Activated CD4-positive, alpha-beta T cell treated with anti-CD3 and anti-CD28 coated beads, Interleukin-2, amount 10 ng/mL, durations not matched to agents 7 days and 5 days (primary cell): ENCODE measurements at places on chromosomes 3 and 15. TPM values are rescaled to one million over a fixed set of nuclear protein-coding genes. Genes with fewer than 3 reads are reported as not detected.

- DNase-seq: no peak
Observed at GRCh38 chr3:61997101-61997500, 376.2 kb downstream of the FEZF2 start.

GRCh38 chr3:118531816-118532215 lies 502.8 kb downstream of the IGSF11 start:
- DNase-seq: no peak

DNA sequence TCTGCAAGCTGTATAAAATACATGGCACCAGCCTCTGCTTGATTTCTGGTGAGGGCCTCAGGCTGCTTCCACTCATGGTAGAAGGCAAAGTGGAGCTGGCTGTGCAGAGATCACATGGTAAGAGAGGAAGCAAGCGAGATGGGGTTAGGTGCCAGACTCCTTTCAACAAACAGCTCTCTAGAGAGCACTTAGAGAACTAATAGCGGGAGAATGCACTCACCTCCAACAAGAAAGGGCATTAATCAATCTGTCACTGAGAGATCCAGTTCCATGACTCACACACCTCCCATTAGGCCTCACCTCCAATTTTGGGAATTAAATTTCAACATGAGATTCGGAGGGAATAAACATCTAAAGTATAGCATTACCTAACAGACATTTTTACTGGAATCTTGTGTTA lies 644.1 kb upstream of the ARRDC4 start:
- no peak for DNase-seq

CCDC12 gene
- total RNA-seq: 56.1 TPM

GRCh38 chr3:5026046-5026362 lies 46.8 kb downstream of the BHLHE40 start:
- no peak for DNase-seq

DNA sequence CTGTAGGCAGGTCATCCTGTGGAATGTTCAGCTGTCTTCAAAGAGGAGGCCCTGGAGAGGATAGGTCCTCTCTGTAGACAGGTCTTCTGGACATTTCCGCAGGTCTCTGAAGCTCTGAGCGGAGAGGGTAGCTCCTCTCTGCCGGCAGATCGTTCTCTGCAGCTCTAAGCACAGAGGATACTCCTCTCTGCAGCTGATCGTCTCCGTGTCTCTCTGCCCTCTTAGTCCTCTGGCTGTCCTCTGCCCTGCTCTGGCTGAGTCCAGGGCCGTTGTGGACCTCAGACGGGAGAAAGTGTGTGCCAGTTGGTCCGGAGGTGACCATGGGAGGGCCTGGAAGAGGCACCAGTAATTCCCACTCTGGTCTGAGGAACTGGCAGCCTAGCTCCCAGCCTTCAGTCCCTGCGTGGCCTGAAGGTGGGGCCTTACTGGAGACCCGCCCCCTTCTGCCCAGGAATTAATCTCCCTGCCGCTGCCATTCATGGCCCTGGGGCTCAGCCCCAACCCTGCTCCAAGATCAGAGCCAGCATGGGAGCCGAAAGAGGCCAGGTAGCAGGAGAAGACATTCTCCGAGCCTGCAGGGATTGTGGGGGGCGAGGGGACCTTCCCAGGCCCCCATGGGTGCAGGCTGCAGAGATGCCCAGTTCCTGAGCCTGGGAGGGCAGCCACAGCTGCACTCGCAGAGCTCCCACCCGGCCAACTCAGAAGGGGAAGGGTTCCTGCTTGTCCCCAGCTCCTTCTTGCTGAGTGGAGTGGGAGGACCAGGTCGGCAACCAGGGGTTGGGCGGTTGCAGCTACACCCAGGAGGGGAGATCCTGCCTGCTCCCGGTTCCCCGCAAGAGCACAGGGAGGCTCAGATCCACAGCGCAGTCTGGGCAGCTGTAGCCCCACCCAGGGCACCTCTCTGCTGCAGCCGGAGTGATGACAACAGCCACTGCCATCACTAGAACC lies 488.7 kb downstream of the RSL24D1 start:
- no peak for DNase-seq

ECE2 gene
- total RNA-seq: not detected

HEG1 gene
- total RNA-seq: 26.6 TPM

PLAAT1 gene
- total RNA-seq: not detected

- no peak for DNase-seq
Observed at GRCh38 chr3:37543666-37544065, 318.0 kb upstream of the CTDSPL start.

NMB gene
- 3.8 TPM for total RNA-seq

GRCh38 chr3:167882057-167882667 lies 146.6 kb downstream of the SERPINI1 start:
- no peak for DNase-seq

ADPRH gene
- 1.8 TPM for total RNA-seq

DNA sequence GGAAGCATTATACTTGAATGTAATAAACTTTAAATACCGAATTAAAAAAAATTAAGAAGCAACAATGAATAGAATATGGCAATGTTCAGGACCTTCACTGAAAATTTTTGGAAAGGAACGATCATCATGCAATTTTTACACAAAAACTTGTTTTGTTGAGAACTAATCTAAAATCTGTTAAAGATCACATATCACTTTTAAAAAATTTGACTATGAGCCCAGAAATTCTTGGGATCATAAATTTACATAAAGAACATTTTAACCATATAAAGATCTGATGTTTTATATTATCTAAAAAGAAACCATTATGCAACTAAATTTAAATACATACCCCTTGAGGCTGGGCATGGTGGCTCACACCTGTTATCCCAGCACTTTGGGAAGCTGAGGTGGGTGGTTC lies 76.2 kb upstream of the MELTF start:
- no peak for DNase-seq

- no peak for DNase-seq
Observed at GRCh38 chr15:80815106-80815505, 35.9 kb downstream of the CEMIP start.

DNA sequence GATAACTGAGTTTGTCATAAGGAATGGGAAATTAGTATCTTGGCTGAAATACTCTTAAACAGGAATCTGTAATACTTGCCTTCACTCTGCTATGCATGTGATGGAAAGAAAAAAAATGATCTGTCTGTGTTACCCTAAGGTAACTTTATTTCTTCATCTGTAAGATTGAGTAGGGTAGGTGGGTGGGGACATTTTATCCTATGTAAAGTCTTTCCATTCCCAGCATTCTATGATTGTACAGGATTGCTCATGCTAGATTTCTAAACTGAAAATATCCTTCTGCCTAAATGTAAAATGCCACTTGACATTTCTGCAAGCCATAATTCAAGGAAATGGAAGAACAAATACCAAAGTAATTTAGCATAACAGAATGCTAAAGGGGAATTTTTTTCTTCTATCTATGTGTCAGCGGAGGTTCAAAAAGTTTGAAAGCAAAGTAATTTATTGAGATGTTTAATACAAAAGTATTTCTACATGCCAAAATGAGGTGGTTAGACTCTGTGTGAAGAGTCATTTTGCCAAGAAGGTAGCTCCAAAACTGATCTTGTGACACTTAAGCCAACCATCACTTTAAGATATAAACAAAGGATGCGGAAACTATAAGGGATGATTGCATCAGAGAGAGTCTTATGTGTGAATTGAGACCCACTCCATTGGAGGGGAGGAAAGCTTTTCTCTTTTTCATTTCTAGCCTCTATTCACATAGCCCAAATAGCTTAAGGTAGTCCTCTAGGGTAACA lies 46.6 kb upstream of the SERPINI2 start:
- no peak for DNase-seq

CD86 gene
- total RNA-seq: 1.9 TPM

DNA sequence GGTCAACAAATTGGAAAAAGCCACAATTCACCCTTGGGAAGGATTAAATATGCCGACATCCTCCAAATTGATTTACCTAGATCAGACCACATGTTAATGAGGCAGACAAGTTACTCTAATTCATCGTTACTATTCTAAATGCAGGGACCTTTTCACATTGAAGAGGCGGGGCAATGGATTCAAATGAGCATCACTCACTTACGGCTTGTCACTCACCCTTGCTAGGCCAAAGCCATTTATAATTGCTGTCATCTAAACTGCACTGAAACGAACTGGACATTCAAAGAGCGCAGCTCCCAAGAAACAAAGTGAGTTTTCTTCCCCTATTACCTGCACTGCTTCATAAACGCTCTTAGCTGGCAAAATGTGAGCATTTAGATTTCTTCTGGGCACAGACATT lies 313.9 kb downstream of the WDR72 start:
- no peak for DNase-seq

EPB42 gene
- total RNA-seq: not detected

GPR87 gene
- 0.22 TPM for total RNA-seq

DNA sequence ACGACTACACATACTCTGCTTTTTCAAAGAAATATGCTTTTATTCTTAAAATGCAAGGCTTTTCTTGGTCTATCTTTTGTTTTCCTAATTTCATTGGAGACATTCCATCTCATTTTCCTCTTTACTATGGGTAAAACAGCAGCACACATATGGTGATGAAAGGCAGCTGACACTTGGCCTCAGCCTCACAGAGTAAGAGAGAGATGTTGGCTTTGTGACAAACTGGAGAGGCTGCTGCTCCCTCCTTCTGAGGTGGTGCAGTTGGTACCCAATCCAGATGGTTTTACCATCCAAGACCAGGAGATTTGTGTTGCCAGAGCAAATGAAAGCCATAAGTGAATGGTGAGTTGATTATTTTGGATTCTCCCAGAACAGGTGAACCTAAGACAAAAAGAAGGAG lies 13.2 kb upstream of the SLC2A2 start:
- no peak for DNase-seq

- peak; percentile 84 for DNase-seq
Observed at GRCh38 chr15:51982013-51982769, 10.6 kb upstream of the LEO1 start.

- DNase-seq: no peak
Observed at GRCh38 chr3:173876476-173876875, 478.9 kb downstream of the NLGN1 start.

DNA sequence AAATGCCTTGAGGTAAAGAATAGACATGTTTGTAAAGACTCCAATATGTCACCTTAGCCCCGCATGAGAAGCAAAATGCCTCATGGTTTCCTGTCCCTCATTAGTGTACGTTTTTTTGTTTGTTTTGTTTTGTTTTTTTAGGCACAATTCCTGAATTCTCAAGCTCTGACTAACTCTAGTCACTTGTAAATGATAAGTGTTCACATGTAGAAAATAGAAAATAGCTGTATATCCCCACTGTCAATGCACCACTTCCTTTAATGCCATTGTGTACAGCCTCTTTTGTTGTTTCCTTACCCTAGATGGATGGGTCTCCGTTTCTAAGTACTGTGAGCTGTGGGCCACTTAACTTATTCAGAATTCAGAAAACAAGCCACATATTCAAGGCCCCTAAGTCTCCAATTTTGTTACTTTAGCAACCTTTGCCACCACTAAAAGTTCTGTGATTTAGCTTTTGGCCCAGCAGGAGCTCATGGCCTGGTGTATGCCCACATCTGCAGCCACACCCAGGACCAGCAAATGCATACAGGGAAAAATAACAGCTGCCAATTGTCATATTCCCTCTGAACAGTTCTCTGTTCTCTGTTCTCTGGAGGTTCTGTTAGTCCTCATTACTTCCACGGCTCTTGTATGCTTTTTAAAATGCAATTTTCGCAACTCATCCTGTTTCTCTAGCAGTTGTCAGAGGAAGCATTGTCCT lies 655.5 kb downstream of the GBE1 start:
- DNase-seq: no peak

GRCh38 chr15:58952751-58953150 lies 19.3 kb upstream of the SLTM start:
- no peak for DNase-seq

GRCh38 chr3:88117683-88118082 lies 32.1 kb upstream of the C3orf38 start:
- DNase-seq: no peak

DNA sequence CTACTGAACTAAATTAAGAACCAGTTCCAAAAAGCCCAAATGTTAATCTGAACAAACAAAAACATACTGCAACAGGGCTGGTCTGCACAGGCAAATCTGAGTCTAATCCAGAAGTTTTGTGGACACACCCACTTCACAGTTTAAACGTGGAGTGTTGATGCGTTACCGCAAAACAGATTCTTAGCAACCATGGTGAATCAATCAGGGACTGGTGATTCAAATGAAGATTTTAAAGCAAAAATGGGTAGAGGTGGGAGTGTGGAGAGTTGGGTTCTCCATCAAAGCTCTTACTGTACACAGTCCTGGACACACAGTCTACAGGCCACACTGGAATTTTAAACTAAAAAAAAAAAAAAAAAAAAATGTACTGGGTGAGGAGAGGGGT lies 5.2 kb downstream of the ANXA2 start:
- peak; percentile 43 for DNase-seq

NGRN gene
- total RNA-seq: 30.0 TPM

PLD1 gene
- 0.94 TPM for total RNA-seq

- DNase-seq: no peak
Observed at GRCh38 chr3:86869566-86869965, 121.4 kb downstream of the VGLL3 start.

TRPM1 gene
- total RNA-seq: not detected

DNA sequence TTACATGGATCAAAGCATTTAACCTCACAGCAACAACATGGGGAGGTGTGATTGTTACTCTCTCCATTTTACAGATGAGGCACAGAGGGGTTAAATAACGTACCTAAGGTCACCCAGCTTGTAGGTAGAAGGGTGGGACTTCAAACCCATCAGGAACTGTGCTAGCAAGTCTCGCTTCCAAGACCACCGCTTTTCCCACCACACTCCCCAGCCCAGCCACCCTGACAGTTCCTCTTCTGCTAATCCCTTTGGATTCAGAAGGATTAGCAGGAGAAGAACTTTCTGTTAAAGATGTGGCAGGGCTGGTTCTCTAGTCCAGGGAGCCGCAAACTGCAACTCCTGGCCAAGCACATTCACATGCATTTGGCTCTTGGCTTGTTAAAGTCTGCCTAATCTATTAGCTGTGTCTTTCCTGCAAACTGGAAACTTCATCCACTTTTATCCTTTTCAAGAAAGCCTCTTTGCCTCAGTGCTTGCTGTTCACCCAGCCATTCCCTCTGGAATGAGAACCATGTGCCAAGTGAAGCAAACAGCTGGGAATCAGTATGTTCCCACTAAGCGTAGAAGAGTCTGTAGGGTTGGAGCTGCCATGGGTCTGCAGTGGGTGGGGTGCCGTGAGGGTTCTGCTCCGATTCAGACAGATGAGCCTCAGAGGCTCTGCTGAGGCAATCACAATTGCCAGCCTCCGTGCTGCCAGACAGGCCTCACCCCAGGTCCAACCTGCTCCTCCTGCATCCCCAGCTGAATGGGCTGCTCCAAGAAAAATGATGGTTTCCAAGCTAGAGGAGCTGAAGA lies 44.6 kb downstream of the POMGNT2 start:
- no peak for DNase-seq

- no peak for DNase-seq
Observed at GRCh38 chr15:50134524-50135024, 15.5 kb upstream of the ATP8B4 start.
